ENCODE measurements at places on chromosomes 6 and 20.

DNA sequence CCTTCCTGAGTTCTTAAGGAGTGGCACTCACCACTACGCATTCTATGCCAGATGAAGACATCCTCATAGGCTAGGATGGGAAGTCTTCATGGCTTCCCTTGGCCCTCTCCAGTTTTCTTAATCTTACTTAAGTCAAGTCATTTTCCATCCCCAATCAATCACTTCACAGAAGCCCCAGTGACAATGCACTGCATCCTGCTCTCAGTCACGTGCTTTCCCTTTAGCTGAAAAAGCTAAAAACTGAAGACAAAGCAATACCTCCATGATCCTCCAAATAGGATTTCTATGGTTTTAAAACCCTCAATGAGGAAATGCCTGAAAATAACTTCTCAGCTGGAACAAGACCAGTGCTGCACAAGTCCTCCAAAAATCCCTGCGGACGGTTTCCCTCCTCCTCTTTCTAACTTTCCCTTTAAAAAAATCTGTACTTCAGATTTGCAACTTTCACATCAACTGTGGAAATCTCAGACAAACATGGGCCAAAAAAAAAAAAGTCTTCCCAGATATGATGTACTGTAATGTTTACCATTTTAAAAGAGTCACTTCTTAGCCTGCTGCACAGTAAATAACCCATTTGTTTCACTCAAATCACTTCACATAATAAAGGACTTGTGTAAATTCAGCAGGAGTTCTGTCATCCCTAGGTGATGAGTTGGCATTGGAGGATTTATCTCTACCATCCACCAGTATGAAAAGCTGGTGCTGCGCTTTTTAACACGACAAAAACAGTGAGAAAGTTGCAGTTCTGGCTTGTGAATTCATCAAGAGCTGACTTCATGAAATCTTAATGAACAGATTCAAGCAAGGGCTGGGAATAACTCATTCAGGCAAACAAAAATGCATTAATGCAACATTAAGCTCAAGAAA lies 590.0 kb upstream of the NOX3 start:
- no peak for DNase-seq

- DNase-seq: no peak
These were observed 66.4 kb upstream of the NEDD9 start for GRCh38 chr6:11298651-11299420.

- no peak for DNase-seq
These were observed 14.6 kb downstream of the MYBL2 start for GRCh38 chr20:43681468-43681942.

DNA sequence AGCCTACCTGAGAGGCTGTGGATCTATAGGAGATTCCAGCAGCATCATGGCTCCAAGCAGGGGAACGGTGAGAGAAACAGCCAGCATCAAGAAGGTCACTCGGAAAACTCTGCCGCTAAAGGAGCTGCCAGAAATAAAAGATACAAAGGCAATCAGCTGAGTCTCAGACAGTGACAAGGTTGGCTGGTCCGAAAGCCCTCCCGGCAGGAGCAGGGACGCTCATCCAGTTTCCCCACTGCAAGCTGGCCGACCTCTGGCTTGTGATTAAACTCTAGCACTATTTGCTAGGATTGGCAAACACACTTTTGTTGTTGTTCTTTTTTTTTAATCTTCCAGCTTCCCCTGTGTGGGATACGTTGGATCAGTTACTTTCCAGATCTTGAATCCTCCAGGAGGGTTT lies 8.7 kb downstream of the APMAP start:
- DNase-seq: no peak
